ENCODE measurements at places on chromosomes 2 and 18. TPM values are rescaled to one million over a fixed set of nuclear protein-coding genes. Genes with fewer than 3 reads are reported as not detected.

DNA sequence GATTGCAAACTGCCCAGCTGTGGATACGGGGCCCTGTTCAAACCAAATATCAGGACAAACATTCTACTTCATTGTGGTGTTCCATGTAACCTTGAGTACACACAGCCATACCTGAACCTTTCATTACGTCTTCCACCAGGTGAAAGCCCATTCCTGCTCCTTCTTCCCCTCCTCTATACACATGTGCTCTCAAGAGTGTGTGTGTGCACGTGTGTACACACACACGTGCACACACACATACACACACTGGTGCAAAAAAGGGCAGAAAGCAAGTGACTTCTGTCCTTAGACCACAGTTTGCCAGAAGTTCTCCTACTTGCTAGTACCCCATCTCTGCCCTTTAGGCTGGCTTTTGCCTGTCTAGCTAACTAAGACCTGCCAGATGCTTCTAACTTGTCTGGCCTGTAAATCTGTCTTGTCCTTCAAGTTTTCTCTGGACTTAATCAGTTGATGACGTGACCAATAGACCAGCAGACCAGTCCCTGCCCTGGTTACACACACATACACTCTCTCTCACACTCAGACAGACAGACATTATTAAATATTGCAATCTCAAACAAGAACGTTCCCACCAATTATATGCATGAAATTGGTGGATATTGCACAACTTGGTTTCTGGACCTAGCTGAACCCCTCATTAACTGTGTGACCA is 163.4 kb downstream of the MSH2 start:
- no peak for DNase-seq

GRCh38 chr2:62743506-62743905 is 38.0 kb downstream of the EHBP1 start:
- no peak for DNase-seq

- DNase-seq = no peak
Observed at GRCh38 chr2:23601301-23601965, 216.5 kb downstream of the KLHL29 start.

DNA sequence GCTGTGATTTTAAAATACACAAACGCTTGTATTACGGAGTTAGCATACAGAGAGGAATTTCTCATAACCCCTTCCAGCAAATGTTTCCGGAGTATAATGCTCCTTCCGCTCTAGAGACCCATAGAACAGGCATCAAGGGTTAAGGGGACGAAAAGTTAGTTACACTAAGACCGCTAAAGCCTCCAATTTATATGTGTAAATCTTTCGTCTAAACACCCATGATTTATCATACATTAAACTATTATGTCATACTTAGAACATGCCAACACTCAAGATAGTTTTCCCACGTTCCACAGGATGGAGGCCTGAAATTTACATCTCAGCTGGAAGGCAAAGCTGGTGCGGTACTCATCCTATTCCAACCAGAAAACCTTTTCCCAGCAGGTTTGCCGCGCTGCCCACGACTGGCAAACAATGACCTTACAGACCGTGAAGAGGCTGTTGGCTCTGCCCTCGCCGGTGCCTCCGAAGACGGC is 650 bp downstream of the ORMDL1 start:
- DNase-seq = peak; percentile 75

- no peak for DNase-seq
Observed at GRCh38 chr2:233803994-233804393, 25.9 kb downstream of the MROH2A start.

- DNase-seq = no peak
Observed at GRCh38 chr2:219969508-219969907, 342.1 kb downstream of the SLC4A3 start.

DNA sequence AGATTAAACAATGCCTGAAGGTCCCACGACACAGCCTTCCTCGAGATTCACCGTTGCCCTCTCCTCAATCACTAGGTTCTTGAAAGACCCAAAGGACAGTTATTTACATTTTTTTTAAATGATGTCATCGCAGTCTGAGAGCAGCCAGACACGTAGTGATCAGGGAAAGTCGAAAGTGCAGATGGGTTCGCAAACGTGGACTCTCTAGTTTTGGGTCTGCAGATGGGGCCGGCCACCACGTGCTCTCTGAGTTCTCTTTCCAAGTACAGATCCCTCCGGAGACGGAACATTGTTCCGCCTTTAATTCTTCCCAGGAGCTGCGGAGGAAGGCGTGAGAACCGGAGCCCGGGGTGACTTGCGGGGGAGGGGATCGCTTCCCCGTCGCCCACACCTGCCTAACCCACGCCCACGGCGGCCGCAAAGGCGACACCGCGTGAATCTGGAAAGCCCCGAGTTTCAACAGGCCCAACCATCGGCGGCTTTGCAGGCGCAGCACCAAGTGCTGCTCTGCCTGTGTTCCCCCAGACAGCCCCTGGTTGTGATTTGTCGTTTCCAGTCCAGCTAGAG is 54.3 kb downstream of the PKDCC start:
- peak; percentile 88 for DNase-seq

SNTG2 gene
- 5.2 TPM for total RNA-seq

SLC30A3 gene
- total RNA-seq = 0.10 TPM

DNA sequence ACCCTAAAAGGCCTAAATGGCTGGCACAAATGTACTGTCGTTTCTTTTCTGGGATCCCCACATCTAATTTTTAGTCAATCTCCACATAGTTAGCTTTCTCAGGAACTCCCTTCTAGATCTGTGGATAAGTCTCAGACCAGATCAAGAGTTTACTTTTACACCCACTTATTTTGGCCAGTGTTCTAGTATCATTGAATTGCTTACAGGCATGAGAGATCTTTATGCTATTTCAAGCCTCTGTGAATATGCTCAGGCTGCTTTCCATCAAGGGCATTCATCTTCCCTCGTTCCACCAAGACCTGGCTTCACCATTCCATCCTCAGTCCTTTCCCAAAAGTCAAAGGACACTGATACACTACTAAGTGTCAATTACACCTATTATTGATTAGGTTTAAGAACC is 27.8 kb upstream of the SCN1A start:
- DNase-seq = no peak

- no peak for DNase-seq
Observed at GRCh38 chr2:214747992-214748391, 61.5 kb downstream of the BARD1 start.

ANKAR gene
- 15.9 TPM for total RNA-seq

- DNase-seq = peak; percentile 88
Observed at GRCh38 chr2:20450201-20450999, 3.5 kb downstream of the RHOB start.

Measured in skin of body (tissue), 3 donors.